ENCODE measurements at places on chromosomes 6 and 20.

GRCh38 chr6:39008737-39009136, 39.8 kb upstream of the GLP1R start:
- no peak for DNase-seq

DNA sequence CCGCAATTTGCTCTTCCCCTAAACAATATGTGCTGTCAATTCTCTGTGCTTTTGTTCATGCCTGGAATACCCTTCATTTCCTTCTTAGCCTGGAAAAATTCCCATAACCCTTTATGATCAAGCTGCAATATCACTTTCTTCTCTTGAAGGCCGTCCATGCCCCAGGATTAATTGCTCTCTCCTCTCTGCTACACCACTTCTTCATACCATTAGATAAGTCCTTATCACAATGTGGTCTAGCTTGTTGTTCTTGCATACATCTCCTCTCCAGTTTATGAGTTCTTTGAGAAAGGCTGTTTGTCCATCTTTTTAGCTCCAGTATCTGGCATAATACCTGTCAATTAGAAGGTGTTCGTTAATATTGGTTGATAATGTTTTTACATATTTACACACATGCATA, 111.2 kb upstream of the SAMD5 start:
- DNase-seq = no peak

- DNase-seq = no peak
Observed at GRCh38 chr6:7640607-7641577, 50.9 kb downstream of the SNRNP48 start.

DNA sequence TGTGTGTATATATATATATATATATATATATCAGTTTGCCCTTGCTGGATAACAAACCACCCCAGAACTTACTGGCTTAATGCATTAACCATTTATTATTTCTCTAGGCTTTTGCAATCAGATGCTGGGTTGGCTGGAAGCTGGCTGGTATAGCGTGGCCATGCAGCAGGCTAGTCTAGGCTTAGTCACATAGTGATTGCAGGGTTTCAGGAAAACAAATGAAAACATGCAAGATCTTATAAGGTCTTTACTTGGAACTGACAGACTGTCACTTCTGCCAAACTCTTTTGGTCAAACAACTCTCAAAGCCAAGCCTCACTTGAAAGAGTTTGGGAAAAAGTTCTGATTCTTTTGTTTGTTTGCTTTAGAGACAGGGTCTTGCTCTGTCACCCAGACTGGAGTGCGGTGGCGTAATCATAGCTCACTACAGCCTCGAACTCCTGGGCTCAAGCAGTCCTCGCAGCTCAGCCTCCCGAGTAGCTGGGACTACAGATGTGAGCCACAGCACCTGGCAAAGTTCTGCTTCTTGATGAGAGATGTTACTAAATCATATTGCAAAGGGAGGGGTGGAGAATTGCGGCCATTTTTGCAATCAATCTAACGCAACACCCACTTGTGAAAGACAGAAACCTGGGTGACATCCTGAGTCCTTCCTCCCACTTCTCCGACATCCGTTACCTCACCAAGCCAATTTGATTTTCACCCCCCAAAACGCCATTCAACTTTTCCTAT, 74.6 kb upstream of the RNF24 start:
- no peak for DNase-seq

DNA sequence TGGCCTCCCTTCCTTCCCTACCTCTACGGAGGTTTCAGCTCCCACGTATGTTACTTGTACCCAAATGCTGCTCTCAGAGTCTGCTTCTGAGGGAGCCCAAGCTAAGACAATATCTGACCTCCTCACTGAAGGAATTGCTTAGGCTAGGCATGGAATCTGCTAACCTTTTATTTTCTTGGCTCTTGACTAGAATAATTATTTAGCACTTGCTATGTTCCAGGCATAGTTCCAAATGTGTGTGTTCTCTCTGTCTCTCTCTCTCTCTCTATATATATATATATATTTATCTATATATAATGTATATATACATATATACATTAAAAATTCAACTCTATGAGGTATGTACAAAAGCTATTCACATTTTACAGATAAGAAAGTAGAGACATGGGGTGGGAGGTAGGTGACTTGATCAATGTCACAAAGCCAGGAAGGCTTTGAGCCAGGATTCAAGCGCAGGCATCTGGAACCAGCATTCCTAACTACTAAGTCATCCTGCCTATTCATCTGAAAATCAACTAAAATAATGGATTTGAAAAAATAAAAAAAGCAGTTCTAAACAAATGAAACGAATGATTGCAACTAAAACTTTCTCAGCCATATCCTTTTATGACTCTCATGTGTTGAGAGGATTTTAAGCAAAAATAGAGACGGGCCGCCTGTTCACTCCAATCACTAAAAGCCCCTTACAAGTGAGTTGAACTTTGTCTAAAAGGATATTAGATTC, 189.7 kb upstream of the JAG1 start:
- DNase-seq = no peak

GRCh38 chr6:119470893-119471542, 121.5 kb upstream of the MAN1A1 start:
- DNase-seq = no peak

GRCh38 chr6:38678178-38678760, 24.7 kb downstream of the GLO1 start:
- no peak for DNase-seq

- DNase-seq = no peak
Observed at GRCh38 chr20:61734733-61735502, 330.8 kb downstream of the TAF4 start.

DNA sequence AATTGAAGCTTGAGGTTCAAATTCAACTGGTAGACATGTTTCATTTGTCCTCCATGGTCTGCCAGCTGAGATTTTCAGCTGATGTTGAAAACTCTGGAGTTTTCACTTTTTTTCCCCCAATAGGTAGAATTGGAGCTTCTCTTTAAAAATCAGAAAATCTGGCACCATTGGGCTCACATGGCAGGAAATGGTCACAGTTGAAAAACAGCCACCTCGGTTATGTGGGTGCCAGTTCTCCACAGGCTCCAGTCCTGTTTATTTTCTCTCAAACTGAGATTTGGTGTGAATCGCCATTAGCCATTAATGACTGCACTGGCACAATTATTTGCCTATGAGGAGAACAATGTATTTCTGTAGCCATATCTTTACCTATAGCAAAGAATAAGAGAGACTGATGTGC, 171.4 kb upstream of the TFAP2D start:
- no peak for DNase-seq
